Activated T-cell treated with anti-CD3 and anti-CD28 coated beads for 4 hours (primary cell): ENCODE measurements at places on chromosomes 6 and 20.
A peak's percentile ranks its signal among the peaks of the same experiment; 100 is the strongest.

- no peak for DNase-seq
Measured at GRCh38 chr6:42405021-42405420, 46.7 kb downstream of the TRERF1 start.

DNA sequence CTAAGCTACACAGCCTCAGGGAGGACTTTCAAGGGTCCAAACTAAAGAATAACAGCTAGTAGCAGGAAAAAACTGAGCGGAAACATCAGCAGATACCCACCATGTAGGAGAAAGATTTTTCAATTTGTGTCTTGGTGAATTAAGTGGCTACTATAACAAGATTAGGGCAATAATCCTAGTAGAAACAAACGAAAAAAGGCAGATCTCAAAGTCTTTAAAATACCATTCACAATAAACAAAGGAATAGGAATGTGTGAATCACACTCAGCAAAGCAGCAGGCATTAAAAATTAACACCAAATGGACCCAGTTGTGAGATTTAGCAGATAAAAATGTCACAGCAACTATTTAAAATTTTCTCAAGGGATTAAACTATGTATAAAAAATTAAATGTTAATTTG lies 761.2 kb downstream of the TENT5A start:
- DNase-seq: no peak

GRCh38 chr6:124941259-124941658 lies 21.0 kb upstream of the RNF217 start:
- no peak for DNase-seq

GRCh38 chr6:167706313-167707109 lies 120.2 kb upstream of the AFDN start:
- peak; percentile 49 for DNase-seq

DNA sequence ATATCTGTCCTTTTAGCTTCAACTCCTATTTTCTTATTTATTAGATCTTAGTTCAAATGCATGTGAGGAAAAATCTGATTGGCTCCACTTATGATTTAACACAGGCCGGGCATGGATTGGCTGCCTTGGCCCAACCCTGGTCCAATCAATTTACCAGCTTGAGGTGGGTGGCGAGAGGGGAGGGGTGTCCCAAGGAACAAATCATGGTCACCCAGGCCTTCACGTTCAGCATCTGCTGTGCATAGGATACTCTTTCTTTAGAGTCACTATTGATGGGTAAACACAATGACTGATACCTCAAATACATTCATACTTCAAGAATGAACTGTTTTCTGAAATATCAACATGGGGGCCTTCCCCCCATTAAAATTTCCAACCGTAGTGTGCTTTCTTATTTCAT lies 14.9 kb upstream of the BACH2 start:
- DNase-seq: no peak

- DNase-seq: no peak
Measured at GRCh38 chr6:90701146-90701781, 114.4 kb upstream of the MAP3K7 start.

- DNase-seq: no peak
Measured at GRCh38 chr6:40139447-40139846, 205.2 kb upstream of the MOCS1 start.

DNA sequence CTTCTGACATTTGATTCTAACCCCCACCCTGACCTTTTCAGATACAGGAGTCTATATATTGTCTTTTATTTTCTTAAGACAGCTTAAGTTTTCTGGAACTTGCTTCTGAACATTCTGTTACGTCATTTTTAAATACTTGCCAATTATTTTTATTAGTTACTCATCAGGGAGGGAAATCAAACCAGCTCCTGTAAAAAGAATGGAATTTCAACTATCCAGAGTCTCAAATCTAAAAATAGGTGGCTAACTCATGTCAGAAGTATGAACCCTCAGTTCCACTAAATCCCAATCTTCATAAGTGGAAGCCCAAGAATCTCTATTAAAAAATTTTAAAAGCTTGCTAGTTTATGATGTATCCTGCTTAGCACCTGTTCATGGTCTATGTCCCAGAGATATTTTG lies 900.0 kb downstream of the KIF16B start:
- DNase-seq: no peak

GRCh38 chr6:126633373-126633772 lies 293.5 kb downstream of the CENPW start:
- no peak for DNase-seq

GRCh38 chr20:63066506-63067265 lies 59.9 kb upstream of the BHLHE23 start:
- DNase-seq: no peak

DNA sequence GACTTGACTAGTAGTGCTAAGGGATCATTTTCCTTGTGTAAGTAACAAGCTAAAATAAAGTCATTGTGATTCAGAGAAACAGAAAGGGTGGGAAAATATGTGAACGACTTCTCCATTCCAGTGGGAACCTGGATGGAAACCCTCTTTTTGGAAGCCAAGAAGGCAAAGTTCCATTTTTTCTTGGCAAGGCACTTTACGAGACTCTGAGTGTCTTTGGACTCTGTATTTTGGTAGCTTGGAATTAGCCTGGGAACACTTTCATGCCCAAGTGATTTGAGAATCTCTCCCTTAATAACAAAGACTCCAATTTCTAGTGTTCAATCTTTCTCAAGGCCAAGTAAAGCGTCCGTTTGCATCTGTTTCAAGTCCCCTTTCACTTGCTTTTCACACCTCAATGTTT lies 100.5 kb upstream of the SASH1 start:
- no peak for DNase-seq

DNA sequence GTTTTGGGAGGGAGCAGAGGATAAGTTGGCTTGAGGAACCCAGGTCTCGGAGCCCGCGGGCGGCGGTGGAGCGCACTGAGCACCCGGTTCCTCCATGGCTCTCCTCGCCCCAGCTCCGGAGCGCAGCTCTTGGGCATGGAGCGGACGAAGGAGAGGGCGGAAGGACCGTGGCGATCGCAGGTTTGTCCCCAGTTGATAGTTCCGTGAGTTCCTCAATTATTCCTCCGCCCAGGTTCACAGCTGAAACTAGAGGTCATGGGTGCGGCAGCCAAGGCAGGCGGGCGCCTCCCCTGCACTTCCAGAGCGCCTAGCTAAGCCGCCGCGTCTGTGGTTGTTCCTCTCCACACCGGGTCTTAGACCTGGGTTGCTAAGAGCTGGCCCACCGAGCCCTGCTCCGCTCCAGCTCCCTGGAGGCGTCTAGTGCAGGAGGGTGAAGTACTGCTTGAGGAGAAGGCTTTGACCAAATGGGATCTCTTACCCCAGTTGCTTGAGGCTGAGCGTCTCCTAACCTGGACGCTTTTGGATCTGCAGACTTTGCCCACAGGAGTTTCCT lies at the start of gene HTR1B:
Gene HTR1B (minus strand): TSS at position 184 of the 553 bp plus-strand sequence. CDS start 88 bp downstream, at position 96.
- no peak for DNase-seq

DNA sequence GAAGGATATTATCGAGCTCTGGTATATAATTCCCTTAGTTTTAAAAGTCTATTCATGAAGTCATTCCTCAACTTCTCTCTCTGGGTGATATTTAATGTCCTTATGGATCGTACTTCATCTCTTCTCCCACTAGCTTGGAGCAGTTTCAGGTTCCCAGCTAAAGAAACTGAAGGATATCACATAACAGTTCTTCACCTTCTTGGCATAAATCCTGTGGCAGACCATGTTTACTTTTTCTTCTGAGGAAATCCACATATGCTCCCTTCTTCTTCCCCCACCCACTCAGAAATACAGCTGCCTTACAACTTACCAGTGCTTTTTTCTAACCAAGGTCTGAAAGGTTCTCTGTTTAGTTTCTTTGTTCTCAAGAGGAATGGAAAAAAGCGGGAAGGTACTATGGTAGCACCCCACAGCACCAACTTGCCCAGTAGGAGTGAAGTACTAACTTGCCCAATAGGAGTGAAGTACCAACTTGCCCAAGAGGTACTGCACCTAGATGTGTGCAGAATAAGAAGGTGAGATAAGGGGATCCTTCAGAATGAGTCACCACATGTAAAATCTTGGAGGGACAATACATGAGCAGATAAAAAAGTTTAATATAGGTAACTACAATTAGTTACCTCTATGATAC lies 53.1 kb downstream of the TSPYL4 start:
- DNase-seq: no peak

- no peak for DNase-seq
Measured at GRCh38 chr20:20915844-20916243, 190.3 kb downstream of the LINC00237 start.

DNA sequence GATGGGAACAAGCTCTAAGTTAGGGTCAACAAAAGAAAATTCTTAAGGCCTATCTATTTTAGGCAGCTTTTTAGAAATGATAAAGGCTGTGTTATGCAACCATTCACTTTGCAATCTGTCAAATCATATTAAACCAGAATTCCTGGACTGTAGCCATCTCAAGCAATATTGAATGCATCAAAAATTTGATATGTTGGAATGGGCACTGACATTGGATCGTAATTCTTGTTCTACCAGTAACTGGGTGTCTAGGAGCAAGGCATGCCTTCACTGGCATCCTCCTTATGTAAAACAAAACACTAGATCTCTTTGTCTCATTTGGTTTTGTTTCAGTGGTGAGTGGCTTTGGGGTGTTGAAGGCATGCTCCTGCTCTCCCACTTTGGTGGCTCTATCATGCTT lies 145.6 kb downstream of the JARID2 start:
- DNase-seq: no peak

- DNase-seq: no peak
Measured at GRCh38 chr20:34350095-34350494, 13.0 kb upstream of the ITCH start.

DNA sequence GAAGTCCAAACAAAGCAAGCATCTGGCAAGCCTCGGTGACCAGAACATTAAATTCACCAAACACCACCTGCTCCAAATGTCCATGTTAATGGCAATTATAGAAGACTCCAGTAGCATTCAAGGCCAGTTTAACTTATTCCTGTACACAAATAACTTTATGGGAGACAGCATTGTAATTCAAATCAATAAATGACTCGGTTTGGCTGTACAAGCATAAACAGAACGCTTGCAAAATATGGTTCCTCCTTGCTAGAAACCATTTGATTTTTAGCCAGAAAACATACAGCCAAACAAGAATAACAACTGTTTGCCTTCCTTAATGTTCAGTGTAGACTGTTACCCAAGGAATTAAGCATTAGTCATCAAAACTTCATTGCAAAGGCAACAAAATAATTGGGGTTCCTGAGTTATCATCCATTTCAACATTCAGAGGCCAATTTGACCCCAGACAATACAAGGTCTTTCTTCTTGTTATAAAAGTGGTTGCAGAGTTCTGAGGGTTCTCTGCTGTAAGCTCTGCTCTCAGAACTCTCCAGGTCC lies 125.1 kb downstream of the BFSP1 start:
- no peak for DNase-seq

DNA sequence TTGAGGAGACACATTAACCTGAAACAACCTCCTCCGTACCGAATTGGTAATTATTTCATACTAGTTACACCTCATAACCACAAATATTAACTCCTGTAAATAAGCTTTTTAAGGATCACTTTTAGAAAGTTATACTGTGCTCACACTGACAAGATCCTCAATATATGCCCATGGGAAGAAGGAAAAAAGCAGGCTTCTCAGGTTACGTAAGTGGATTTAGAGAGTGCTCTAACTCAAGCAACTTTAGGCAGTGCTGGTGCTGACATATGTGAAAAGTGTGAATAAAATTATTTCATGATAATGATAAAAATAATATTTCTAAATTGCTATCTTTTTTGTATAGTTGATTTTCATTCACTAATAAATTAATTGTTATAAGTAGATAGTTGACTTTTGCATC lies 76.1 kb downstream of the PRKN start:
- no peak for DNase-seq

DNA sequence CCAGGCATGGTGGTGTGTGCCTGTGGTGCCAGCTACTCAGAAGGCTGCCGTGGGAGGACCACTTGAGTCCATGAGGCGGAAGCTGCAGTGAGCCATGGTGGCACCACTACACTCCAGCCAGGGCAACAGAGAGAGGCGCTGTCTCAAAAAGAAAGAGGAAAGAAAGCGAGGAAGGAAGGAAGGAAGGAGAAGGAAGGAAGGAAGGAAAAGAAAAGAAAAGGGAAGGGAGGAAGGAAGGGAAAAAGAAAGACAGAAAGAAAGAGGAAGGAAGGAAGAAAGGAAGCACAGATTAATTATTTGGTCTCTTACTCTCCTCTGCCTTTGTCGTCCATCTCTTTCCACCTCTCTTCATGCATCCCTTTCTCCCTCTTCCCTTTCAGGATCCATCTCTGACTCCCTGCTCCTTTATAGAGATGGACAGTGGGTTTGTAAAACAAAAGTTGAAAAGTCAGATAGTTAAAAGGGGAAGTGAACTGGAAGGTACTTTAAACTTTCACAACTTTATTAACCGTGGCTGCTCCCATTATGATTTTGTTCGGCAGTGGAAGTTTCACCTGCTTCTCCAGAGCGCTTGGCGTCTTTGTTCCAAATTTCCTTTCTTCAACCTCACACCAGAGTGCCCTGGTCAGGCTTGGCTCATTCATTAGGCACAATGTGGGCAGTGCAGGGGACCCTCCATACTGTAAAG lies 1.5 kb downstream of the HLA-DQA1 start:
- no peak for DNase-seq

GRCh38 chr6:47076422-47077344 lies 34.6 kb upstream of the ADGRF1 start:
- DNase-seq: no peak

GRCh38 chr20:40080041-40080652 lies 608.9 kb downstream of the MAFB start:
- no peak for DNase-seq

DNA sequence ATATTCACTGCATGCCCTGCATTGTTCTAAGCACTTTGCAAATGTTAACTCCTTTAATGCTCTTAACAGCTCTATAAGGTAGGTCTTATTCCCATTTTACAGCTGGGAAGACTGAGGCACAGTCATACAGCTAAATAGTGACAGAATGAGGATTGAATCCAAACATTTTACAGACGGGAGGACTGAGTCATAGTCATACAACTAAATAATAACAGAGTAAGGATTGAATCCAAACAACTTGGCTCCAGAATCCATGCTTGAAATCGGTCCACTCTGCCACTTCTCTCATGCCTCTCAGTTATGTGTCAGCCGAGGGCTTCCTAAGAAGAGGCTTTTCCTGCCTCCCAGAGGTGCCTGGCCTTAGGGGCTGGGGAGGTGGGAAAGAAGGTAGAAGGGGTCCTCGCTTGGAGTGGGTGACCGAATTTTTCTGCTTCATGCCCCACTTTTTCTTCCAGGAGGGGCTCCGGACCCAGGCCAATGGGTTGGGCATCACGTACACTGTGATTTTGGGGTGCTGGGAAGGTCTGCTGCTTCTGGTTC lies 137.4 kb upstream of the RNF24 start:
- no peak for DNase-seq

- DNase-seq: no peak
Measured at GRCh38 chr20:37190354-37191112, 11.2 kb upstream of the MROH8 start.
